ENCODE measurements at places on chromosomes 6 and 20.

DNA sequence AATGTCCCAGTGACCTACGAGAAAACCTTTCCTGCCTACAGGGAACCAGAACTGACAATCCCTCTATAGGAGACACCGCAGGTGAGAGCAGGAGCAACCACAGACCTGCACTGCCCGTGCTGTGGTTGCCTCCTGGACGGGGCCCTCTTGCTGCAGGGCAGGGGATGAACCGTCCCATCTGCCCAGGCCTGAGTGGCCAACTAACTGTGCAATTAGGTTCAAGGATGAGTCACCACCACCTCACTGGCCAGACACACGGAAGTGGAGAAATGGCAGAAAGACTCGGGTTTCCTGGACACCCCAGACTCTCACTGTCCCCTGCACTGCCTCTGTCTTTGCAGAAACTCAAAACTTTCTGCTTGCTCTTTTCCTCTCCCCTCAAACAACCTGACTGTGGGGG lies 13.8 kb upstream of the HLA-G start:
- DNase-seq: no peak

- peak; percentile 68 for DNase-seq
Measured at GRCh38 chr6:3410385-3411360, 46.2 kb downstream of the SLC22A23 start.

- DNase-seq: no peak
Measured at GRCh38 chr20:30910937-30911725, 346.3 kb upstream of the DEFB115 start.

DNA sequence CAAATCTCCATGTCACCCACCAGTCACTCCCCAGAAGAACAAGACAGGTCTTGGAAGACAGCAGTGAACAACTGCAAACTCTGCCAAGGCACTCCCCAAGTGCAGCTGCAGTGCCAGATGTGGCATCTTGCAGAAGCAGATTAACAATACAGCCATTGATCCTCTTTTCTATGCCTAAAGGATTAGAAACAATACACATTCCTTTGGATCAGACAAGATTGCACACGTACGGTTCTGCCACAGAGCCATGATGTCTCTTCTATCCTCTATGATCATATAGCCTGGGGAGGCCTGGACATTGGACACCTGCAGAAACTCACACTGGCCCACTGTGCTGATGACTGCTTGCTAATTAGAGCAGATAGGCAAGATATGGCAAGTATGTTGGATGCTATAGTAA lies 155.9 kb downstream of the MYLK4 start:
- no peak for DNase-seq

DNA sequence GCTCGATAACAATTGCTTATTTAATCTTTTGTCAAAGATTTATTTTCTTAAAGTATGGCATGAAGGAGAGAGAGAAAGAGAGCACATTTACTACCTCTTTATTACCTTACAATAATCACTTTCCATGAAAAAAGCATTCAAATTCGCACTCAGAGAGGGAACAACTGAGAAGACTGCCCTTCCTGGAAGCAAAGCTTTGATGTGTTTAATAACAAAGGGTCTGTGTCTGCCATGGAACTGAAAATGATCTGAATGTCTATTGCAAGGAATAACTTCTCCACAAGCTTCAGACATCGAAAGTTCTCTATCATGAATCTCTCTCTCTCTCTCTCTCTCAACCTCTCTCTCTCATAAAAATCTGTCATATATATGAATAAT lies 308.9 kb downstream of the HDGFL1 start:
- DNase-seq: no peak

- DNase-seq: no peak
Measured at GRCh38 chr6:56022678-56023077, 147.3 kb upstream of the BMP5 start.

DNA sequence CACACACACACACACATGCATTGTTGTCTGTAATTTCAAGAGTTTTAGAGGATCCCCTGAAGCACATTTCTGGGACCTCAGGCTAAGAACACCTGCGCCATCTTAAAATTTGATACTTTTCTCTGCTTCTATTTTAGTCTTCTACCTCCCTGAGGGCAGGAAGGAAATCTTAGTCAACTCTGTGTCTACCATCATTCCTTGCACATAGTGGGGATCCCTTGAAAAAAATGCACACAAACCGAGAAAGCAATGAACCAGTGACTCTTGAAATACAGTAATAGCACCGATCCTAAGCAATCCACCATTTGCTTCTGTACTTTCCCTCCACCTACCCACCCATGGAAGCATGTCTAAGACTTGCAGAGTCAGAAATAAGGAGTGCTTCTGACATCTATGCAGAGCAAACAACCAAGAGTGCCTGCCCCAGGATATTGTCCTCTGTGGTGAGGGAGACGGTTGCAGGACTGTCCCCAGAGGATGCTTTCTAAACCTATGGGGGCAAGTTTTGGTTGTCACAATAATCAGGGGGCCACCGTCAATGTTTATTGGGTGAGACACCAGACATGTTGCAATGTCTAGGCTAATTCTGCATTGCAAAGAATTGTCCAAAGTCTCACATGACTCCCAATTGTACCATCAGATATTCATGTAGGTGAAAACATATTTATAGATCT lies 208.0 kb upstream of the TAB2 start:
- DNase-seq: no peak

GRCh38 chr6:73353636-73354593 lies at the start of gene DPPA5:
DPPA5 (minus strand) TSS chr6:73354276; CDS start chr6:73354225, 51 bp downstream.
- DNase-seq: no peak

- no peak for DNase-seq
Measured at GRCh38 chr20:33647603-33648395, 14.3 kb upstream of the C20orf144 start.

DNA sequence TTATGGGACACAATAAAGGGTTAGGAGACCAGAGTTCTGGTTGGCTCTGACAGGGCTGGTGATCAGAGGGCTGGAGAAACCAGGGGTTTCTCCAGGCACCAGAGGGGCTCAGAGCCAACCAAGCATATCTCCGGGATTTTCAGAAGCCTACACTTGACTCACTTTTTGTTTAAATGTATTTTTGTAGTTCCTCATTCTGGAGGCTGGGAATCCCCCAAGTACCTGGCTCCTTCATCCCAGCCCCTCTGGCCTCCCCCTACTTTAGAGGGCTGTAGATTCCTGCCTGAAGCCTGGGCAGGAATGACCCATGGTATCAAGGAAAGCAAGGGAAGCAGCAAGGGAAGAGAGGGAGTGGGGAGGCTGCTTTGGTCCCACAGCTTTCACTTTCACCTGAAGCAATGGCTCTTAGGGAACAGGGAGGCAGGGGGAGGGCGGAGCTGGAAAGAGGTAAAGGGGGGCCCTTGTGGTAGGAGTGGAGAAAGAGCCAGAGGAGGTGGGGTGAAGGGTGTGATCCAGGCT lies 973 bp downstream of the CD40 start:
- DNase-seq: no peak

GRCh38 chr6:158972241-158973233 lies 27.5 kb downstream of the RSPH3 start:
- no peak for DNase-seq

GRCh38 chr6:82017288-82017687 lies 230.3 kb downstream of the IBTK start:
- DNase-seq: no peak

- DNase-seq: no peak
Measured at GRCh38 chr6:56852260-56853010, 102.5 kb upstream of the BEND6 start.

GRCh38 chr20:39885975-39886649 lies 802.9 kb downstream of the MAFB start:
- peak; percentile 34 for DNase-seq

DNA sequence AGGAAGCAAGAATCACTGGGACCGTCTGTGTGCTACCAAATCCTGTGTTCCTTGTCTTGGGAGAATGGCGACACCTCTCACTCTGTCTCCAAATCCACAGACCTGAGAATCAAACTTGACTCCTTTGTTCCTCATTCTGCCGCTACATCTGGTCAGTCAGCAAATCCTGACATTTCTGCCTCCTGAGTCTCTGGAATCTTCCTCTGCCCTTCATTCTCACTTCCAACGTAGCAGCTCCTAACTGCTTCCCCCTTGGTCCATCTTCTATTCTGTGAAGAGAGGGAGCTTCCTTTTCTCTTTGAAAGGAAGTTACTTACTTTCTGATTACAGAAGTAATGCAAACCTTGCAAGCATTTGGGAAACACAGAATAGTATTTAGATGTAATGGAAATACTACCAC lies 37.7 kb downstream of the SYTL3 start:
- no peak for DNase-seq

DNA sequence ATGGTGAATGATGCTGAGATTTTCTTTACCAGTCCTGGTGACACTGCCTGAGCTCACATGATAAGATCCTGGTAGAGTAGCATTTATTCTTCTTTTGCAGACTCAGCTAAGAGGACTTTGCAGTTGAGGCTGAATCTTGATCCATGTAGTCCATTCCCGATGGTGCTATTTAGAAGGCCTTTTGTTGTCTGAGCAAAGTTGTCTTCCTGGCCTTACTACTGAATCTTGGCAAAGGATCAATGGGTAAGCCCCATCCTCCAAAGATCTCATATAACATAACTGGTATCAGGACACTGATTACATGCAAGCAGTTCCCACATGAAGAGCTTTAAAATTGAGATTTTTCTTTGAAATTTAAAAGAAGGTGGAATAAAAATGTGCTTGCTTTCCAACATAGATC lies 291.6 kb downstream of the SOX4 start:
- no peak for DNase-seq

- peak; percentile 30 for DNase-seq
Measured at GRCh38 chr6:12528581-12529363, 187.8 kb upstream of the PHACTR1 start.

DNA sequence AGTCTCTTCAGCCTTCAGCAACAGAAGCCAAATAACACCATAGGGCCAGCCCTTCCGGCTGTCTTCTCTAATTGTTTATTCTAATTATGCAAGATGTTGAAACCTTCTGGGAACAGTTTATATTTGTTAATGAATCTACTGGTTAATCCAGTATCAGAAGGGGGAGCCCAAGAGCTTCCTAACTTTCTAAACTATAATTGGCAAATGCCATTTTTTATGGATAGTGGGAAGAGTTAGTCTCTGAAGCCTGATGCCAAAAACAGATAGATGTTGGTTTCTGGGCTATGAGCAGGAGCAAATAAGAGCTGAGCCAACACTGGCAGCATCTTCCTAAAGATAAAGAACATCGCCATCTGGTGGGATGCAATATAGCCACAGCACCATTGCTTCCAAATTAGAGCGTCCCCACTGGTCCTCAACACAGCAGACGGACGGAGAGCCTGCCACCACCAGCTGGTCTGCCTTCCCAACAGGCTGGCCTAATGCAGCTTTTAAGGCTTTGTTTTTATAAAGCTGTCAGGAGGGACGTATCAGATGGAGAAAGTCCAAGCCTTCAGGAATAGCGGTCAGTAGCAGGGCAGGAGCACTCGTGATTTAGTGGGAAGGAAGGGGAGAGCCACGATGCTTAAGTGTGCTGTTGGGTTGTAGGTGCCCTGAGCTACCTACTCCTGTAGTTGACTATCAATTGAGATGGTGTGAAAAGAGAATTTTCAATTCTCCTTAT lies 118.8 kb downstream of the RALGAPA2 start:
- DNase-seq: no peak

- no peak for DNase-seq
Measured at GRCh38 chr6:25685251-25685650, 33.2 kb downstream of the SCGN start.

GRCh38 chr6:83117802-83118201 lies 50.3 kb downstream of the DOP1A start:
- DNase-seq: no peak

GRCh38 chr6:8888468-8888867 lies 453.1 kb upstream of the SLC35B3 start:
- DNase-seq: no peak

GRCh38 chr6:3793545-3793944 lies 42.0 kb upstream of the PXDC1 start:
- DNase-seq: no peak

- DNase-seq: no peak
Measured at GRCh38 chr6:125839471-125839870, 48.7 kb downstream of the NCOA7 start.

DNA sequence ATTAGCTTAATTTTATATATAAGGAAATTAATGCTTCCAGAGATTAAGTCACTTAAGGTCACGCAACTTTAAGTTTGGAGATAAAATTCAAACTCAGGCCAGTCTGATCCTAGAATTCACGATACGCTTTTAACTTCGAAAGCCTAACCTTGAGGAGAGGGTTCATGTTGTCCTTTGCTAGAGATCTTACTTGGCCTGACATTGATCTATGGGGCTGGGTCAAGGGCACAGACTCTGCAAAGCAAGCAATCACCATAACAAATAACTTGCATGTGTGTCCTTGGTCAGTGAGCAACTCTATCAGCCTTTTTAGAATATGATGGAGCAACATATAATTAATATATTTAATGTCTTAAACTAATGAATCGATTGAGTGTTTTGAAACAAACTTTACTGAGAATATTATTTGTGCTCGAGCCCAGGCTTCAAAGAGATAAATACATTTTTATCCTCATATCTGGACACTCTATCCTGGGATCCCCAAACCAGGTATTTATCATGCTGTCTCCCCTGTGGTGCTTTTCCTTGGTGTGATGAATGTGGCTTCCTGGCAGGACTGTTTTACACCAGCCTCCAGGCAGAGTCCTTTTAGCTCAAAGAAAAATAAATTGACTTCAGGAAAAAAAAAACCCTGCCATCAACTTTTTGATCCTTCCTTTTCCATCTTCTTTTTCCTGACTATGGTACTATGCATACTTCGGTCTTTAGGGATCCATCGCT lies 29.1 kb downstream of the RPS12 start:
- DNase-seq: no peak

DNA sequence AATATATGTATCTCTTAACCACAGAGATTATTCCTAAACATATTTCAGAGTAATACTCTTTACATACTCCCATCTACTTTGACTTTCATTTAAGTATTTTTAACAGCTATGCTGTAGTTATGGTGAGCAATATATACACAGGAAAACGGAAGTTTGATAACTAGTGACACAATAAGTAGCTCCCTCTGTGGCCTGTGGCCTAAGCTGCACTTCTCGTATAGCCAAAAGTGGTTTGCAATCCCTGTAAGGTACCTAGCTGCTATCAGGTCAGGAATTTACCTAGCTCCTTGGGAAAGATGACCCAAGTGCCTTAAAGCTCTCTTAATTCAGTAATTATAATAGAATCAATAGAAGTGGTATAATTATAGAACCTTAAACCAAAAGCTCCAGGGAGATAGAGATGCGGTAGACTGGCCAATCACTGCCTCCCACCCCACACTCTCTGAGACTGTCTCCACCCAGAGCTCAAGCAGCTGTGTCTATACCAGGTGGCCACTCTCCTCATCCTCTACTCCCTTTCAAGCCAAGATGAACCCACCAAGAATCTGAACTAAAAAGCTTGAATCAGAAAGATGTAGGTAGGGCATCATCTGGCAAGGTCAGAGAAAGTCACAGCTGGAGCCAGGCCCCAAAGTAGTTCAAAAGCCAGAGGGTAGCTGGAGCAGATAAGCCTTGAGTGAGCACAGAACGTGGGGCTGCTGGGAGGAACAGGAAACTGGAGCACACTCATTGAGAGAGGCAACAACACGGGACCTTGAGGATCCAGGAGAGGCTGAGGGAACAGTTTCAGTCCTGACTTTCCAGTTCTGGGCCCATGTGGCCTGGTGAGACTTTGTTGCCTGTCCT lies 84.9 kb upstream of the ASF1A start:
- no peak for DNase-seq

Measured in left colon (tissue), 2 donors.